ENCODE measurements at places on chromosomes 1 and 21.
A peak's percentile ranks its signal among the peaks of the same experiment; 100 is the strongest.

GRCh38 chr1:40183055-40183710 is 22.0 kb downstream of the RLF start:
- peak; percentile 4 for DNase-seq

DNA sequence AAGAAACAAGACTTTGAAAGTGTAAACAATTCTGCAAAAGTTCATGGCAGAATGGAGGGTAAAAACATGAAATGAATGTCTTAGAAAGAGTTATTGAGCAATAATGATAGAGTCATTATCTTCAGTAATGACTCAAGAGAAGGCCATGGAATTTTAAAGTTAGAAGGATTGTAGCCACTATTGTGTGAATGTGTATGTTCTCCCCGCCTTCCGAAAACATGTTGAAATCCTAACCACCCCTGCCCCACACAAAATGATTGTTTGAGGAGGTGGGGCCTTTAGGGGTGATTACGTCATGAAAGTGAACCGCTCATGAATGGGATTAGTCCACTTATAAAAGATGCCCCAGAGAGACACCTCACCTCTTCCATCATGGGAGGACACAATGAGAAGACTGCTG is 93.8 kb upstream of the CCDC190 start:
- peak; percentile 6 for DNase-seq

DNA sequence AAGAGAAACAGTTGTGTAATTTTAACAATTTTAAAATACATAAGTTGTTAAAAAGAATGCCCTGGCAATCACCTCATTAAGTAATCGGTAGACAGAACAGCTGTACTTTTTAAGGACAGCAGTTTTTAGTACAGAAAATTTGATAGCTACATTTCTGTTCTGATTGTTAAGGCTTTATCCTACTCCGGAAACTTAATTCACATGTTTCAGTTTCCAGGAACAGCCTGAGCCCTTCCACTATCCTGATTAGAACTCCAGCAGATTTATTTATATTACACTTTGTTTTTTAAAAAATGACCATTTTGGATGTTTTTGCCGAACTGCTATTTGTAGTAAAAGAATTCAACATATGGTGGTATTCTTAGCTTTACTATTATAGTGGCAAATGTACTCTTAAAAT is 8.7 kb downstream of the PRRC2C start:
- no peak for DNase-seq

DNA sequence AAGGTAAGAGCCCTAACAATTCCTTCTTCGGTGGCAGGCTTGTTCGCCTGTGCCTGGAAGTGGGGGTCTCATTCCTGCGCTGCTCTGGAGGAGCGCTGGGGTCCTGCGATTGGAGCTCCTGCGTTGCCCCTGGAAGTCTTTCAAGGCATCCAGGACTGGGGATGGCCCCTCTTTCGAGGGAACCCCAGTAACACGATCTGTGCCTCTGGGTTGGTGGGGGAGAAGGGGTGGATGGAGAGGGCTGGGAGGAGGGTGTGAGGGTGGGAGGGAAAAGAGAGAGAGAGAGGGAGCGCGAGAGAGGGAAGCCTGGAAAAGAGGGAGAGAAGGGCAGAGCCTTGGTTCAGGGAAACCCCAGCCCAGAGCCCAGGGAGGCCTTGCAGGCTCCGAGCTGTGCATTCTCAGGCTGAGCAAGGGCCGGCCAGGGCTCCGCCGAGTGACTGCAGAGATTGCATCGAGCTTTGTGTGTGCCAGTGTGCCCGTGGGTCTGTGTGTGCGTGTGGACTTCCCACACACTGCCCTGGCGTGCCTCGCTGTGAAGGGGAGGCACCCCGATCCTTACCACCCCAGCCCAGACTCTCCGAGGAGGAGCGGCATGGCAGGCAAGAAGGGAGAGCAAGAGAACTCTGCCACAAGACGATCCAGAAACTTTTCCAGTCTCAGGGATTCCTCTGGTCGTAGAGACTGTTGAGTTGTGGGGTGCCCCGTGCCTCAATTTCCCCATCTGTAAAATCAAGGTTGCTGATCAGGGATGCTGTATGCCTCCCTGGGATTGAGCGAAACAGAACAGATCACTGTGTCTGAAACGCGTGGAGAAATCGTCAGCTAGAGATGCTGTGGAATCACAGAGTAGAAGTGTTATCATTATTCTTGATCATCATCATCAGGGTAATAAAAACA is 619 bp downstream of the BCL9 start:
- peak; percentile 43 for DNase-seq

DNA sequence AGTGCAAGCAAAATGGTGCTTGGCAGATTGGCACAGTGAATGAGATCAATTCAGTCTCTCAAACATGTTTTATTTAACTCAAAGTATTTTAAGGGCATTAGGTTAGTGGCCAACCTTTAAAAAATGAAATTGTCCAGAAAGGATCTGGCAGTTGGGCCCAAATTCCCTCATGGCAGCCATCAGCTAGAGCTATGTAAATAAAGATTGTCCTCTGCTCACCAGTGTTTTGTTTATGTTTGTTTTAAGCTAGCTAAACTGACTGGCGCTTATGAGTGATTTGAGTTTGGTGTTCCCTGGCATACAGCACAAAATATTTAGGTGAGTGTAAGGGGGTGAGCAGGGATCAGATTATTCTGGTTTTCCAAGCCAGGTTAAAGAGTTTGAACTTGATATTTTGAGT is 18.1 kb downstream of the HDAC1 start:
- no peak for DNase-seq

- no peak for DNase-seq
These were observed 1670.9 kb downstream of the PLA2G4A start for GRCh38 chr1:188499690-188500089.

- DNase-seq, result no peak
These were observed 12.0 kb downstream of the SYT2 start for GRCh38 chr1:202698276-202698675.

DNA sequence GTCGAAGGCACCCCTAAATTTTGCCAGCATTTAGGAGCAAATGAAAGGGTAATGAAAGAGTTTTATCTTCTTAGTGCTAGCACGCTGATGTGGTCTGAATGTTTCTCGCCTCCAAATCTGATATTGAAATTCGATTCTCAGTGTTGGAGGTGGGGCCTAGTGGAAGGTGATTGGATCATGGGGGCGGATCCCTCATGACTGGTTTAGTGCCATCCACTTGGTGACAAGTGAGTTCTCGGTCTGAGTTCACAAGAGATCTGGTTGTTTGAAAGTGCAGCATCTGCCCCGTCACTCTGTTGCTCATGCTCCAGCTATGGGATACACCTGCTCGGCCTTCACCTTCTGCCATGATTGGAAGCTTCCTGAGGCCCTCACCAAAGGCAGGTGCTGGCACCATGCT is 75.1 kb upstream of the ZBTB40 start:
- no peak for DNase-seq

DNA sequence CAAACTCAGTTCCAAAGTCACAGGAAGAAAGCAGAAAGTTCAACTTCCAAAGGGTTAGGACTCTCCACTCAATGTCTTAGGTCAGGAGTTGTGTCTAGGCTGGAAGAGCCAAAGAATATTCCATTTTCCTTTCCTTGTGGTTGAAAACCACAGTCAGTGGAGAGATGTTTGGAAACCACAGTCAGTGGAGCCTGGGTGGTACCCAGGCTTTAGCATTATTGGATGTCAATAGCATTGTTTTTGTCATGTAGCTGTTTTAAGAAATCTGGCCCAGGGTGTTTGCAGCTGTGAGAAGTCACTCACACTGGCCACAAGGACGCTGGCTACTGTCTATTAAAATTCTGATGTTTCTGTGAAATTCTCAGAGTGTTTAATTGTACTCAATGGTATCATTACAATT is 11.7 kb downstream of the ATF3 start:
- no peak for DNase-seq

DNA sequence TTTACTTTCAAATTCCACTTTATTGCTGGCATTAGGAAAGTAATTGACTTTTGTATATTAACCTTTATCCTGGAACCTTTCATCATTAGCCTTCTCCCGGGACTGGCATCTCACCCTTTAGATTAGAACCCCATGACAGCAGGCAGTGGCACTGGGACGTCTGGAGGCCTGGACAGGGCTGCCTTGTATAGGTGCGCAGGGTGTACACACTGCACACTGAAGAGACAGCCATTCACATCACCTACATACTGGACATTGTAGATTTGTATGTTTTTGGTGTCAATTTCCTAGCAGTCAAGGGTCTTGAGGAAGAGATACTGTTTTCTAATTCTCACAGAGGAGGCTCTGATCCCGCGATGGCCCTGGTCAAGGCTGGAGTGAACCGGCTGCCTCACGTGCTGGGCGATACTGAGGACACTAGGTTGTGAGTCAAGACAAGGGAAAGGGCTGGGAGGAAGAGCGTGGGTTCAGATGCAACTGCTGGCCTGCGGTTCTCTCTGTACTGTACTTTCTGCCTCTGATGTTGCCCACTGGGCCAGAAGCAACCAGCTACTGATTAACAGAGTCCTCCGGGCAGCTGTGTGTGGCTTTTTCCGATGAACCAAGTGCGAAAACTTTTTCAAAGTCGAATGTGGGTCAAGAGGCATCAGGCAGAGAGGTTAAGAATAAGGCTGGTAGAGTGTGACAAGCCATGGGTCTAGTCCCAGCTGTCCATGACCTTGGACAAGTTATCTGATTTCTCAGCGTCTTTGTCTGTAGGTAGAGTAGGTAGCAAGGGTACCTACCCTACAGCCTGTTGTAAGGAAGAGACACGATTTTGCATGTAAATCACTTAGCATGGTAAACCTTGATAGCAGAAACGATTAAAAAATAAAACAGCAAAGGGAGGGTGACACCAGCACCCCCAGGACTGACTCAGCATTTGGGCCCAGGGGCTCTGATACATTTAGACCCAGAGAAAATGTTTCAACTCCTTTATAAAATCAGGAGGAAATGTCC is 38.2 kb upstream of the SLC25A33 start:
- no peak for DNase-seq

- DNase-seq, result no peak
These were observed 26.4 kb downstream of the GIPC2 start for GRCh38 chr1:78072216-78072615.

DNA sequence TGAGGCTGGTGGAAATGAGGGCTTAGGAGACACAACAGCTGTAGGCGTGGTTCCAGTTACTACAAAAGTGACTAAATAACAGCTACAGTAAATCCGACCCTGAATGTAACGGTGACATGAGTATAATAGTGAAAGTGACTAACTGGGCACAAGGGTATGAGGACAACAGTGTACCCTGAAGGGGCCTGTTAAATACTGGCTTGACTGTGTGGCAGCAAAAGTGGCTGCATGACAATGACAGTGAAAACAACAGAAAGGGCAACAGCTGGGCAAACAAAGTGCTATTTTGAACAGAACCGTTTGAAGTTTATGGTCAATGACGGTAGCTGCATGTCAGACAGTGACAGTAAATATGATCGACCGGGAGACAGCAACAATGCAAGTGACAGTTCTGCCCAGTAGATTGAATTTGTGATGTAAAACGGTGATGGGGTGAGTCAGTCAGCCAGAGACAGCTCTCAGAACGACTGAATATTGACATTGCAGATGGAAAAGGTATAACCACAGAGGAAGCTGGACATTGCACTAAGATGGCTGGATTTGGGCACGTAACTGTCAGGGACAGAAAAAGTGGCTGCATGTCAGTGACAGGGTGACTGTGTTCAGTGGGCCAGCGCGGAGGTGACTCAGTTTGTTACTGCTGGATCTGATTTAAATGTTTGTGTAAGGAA is 1.2 kb upstream of the ZBTB40 start:
- no peak for DNase-seq

DNA sequence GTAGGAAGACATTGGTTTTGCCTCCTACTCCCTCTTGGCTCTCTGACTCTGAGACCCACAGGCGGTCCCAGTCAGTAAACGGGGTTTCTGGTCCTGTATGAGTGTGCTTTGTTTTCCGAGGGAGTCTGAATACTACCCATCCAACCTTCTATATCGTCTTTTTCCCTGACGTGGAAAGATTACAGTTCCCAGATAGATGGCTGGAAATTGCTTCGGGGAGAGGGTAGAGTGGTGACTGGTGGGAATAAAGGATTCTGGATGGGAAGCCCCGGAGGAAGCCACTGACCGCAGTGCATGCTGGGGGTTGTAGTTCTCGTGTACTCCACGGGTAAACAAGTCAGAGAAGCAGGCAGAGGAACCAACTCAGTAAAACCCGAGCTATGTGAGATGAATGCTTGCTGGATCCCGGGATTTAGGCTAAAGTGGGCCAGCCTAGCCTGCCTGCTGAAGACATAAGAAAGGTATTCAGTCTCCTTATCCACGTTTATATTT is 66.2 kb upstream of the IRF2BP2 start:
- peak; percentile 60 for DNase-seq

DNA sequence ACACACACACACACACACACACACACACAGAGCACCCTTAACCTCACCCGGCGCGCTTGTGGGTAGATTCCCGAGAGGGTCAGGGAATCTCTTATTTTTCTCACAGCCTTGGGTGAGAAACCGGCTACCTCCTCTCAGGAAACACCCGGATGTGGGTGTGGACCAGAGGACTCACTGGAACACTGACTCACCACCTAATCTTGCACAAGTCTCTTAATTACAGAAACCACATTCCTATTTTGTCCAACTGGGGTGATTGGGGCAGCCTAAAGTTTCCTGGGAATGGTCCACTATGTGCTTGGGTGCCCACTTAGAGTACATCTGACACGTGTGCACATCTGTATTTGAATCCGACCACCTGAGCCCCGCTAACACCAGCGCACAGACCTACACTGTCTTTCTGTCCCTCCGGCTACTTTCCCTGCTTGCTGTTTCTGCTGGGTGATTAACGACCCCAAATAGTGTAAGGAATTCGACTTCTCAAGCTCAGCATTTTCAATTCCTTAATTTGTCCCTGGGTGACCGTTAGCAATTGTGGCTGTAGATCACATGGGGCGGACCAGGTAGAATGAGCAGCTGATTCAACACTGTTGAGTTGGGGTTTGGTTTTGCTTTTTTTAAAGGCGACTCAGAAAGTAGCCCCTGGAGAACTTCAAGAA is 14.0 kb upstream of the TBX15 start:
- peak; percentile 64 for DNase-seq
